Stimulated activated CD8-positive, alpha-beta memory T cell treated with anti-CD3 and anti-CD28 coated beads, Interleukin-4, amount 100 ng/mL, for 4 hours (primary cell): ENCODE measurements at places on chromosomes 1 and 21.

DNA sequence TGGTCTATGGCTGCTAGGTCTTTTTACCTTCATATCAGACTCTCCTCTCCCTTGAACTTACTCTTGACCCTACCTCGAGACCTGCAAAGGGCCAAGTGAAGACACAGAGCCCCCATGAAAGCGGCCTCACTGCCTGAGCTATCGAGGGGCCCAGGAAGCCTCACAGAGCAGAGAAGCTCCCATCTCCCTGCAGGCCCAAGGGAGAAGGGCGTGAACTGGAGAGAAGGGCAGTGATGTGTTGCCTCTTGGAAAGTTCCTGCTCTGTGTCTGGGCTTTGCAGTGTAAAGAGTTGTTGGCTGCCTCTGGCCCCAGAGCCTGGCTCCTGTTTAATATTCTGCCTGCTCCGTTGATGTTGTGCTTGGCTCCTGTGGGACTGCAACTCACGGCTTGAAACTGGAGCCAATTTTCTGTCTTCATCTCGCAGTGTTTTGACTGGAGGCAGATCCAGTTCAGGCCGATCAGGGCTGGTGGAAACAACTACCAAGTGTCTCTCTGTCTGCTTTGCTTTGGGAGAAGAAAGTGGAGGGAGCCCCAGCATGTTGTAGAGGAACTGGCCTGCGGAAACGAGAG, 4.3 kb downstream of the SERTAD4 start:
- no peak for DNase-seq

DNA sequence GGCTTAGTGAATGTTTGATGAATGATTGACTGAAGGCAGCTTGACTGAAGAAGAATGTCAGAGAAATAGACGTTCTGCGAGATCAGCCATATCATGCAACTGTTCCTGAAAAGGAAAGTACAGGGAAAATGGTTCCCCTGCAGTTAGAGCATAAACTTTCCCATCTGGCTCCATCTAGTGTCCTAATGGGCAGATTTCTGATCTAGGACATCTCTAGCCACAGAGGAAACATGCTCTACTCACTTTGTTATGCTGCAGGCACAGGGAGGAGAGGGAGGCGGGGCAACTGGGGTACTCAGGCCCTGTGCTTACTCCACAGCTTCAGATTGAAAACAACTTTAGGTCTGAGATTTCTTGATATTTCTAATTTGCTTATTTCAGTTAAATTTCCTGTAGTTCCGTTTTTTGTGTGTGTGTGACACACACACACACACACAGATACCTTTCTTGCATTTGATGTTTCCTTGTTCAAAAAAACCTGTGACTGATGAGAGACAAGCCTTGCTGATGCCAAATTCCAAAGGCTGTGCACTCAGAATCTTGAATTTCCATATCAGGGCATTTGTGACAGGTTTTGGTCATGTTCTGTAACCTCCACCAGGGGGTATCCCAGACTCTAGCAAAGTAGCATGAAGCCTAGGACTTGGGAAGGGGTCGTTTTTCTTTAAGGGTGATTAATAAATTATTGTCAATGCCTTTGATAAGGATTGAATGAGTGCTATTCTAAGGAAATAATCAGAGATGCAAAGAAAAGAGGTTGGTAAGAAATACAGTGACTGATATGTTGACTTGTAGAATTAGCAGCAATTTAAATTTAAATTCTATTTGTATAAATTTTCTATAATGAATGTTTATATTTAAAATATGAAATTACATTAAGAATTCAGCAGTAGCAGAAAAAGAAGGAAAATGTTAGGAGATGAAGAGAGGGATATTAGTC, 139.7 kb upstream of the BEND5 start:
- DNase-seq: no peak

DNA sequence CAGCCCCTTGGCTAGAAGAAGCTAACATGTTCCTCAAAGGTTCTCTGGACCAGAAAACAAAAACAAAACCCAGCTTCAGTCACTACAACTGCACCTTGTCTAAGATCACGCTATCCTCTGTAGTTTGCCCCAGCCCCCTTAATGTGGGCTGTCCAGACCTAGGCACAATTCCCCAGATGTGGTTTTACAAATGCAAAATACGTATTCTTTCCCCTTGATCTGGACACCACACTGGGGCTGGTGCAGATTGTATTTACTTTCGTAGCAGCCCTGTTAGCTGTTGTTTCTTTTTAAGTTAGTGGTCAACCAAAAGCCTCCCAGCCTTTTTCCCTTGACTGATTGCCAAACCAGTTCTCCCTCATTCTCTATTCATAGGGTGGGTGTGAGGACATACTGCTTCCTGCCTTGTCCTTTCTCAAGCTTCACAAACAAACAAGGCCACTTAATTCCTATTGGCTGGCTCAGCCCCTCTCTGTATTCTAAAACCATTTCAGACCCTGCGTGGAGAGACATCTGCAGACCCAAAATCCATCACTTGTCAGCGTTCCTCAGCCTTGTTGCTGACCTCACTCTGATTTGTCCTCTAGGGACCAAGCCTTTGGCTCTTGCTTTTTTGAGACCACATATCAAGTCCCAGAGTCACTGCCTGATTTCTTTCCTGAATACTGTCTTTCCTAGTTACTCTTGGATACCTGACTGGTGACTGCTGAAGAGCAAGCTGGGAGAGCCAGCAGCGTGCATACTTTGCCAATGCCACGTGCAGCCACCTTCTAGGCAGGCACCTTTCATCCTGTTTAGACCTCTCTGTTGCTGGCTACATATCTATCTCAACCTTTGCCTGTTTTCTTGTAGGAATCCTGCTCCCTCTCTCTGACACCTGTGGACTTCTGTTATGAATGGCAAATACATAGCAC, 96.4 kb upstream of the RAB3GAP2 start:
- no peak for DNase-seq

- DNase-seq: no peak
These were observed 10.3 kb downstream of the CAP1 start for GRCh38 chr1:40050863-40051262.

- no peak for DNase-seq
These were observed 15.6 kb downstream of the RPS27 start for GRCh38 chr1:154006136-154006535.

- peak; percentile 6 for DNase-seq
These were observed 660 bp downstream of the GCLM start for GRCh38 chr1:93908394-93909145.

- no peak for DNase-seq
These were observed 139.9 kb downstream of the NFIA start for GRCh38 chr1:61222240-61222639.

GRCh38 chr1:68409426-68409825, 40.3 kb downstream of the RPE65 start:
- no peak for DNase-seq

DNA sequence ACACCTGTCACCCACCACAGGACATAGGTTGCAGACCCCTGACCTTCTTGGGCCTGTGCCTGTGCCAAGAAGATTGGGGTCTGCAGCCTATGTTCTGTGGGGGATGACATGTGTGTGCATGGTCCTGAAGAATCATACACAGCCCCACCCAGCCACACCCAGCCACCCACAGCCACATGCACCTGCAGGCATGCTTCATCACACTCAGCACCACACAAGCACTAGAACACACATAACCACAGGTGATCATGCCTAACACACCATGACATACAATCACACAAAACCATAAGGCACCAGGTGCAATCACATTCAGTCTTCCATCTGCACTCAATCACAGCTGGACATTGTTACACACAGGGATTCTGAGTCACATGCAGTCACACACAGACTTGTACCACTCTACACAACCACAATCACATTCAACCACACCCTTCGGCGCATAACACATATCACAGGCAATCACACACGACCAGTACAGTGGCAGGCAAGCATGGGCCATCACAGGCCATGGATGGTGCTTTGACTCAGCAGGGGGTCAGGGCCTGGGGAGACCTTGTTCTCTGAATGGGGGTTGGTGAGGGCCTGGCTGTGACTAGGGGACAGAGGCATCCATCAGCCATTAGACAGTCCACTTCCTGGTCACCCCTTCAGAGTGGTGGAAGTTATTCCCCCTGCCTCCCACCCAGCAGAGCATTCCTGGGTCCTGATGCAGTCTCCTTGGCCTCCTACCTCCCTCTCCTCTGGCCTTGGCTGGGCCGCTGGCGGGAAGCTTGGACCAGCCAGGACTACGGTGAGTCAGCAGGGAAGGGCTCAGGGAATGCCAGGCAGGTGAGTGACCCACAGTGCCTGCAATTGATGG, 44.3 kb upstream of the EPS8L3 start:
- DNase-seq: no peak

DNA sequence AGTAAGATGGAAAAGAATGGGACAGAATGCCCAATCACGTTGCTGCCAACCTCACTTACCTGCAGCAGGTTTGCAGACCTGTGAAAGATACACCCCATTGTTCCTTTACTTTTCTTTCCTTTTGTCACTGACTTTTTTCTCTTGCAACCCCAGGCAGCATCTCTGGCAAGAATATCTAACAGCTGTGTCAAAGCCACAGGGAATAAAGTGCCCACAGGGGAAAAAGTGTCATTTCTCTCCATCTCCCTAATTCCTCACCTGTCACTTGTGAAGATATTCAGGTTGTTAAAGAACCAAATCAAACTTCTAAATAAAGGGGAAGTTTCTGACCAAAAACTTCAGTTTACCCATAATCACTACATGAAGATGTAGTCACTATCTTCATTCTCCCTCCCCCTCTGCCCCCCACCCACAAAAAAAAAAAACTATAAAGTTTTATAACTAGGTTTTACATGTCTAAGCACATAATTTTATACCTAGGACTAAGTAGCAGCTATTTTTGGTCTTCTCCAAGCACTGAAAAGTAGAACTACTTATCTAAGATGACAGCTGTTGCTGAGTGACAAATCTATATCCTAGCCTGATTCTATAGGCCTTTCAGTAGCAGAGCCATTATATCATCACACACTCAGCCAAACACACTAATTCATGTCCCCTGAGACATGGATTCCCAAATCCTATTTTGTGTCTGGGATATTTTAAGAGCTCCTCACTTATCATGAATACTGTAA, 54.9 kb downstream of the TBX15 start:
- DNase-seq: no peak

DNA sequence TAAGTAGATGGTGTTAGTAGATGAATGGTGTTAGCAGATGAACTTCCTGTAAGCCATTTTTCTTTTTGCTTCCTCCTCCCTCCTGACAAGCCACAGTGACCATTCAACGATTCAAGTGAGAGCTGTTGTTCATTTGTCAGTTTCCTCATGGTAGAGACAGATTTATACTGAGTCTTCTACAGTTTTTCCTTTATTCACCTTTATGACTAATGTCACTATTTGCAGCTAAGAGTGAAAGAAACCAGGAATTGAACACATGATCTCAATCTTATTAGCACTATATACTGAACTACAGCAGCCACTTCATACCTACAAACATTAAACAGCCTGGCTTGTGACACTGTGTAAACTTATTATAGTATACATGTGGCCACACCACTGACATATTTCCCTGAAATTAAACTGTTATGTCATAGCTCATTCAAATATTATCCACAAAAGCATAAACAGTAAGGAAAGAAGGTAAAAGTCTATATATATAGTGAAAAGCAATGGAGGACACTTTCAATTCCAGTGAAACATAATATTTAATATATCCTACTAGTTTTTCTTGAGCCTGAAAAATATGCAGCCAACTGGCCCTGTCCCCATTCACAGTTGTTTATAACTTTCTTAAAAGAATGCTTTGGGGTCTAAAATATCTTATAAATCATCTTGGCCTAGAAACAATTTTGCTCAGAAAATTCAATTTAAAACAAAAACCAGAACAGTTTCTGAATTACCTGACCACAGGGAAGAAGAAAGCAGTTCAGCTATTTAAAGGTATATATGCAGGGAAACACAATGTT, 566.9 kb upstream of the ZRANB2 start:
- no peak for DNase-seq

GRCh38 chr1:159898527-159898926, 1.4 kb downstream of the CFAP45 start:
- no peak for DNase-seq

DNA sequence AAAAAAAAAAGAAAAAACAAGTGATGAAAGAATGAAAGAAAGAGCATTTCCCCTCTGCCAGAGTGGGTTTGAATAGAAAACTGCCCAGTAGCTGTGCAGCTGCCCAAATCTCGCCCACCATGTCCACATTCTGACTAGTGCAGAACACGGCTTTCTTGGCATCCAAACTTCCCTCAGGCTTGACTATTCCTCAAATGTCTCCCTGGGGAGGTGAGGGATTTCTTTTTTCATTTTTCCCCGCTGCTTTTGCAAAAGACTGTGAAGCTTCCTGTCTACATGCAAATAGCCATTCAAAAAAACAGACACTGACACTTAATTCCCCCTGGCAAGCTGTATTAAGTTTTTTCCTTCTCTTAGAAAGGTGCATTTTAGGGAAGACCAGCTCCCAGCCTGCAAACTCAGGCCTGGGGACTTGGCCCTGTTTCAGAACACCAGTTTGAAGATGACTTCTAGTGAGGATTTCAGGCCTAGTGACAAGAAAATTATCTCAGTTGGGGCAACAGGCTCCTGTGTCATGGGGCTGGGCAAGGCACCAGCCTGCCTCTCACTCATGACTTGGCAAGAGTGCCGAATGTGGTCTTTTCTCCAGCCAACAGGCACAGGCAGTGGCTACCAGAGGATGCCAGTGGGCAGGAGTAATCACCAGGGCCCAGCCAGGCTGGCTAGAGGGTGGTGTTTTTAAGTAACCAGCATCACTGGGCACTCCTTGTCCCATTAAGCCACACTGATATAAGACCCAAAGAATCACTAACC, 178.1 kb upstream of the NFIA start:
- DNase-seq: no peak

- DNase-seq: no peak
These were observed 5.7 kb downstream of the DNAJC11 start for GRCh38 chr1:6695868-6696267.

GRCh38 chr1:155116113-155116764, 11.4 kb upstream of the EFNA1 start:
- DNase-seq: no peak

DNA sequence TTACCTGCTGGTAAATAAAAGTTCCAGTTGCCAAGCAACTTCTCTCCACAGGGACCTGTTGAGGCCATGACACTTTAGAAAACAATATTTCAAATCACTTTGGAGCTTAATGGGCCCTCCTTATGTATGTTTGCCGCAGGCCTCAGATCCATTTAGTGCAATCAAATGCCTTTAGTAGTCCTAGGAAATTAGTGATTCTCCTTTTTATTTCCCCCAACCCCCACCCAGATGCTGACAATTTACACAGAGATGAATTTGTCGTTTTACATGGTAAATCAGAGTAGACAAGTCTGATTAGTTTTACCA, 83.6 kb downstream of the CLIC4 start:
- DNase-seq: no peak

DNA sequence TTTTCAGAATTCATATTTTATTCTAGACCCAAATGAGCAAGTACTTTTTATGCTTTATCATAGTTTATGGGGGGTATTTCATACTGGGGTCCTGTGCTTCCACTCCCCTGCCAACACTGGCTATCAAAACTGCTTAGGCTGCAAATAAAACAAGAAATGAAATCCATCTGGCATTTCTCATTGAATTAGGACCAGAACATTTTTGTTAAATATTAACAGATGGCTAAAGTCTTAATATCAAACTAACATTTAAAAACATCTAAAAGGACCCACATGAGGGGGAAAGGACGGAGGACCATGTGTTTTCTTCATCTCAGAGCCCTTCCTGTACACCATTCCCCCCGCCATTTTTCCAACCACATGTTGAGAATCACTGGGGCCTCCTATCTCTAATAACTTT, 167.5 kb upstream of the C1orf105 start:
- no peak for DNase-seq
